Activated CD4-positive, alpha-beta T cell treated with anti-CD3 and anti-CD28 coated beads, Interleukin-2, amount 50 U/mL, for 24 hours (primary cell): ENCODE measurements at places on chromosomes 5 and 9.

- no peak for DNase-seq
Observed at GRCh38 chr5:23703940-23704855, 196.8 kb downstream of the PRDM9 start.

DNA sequence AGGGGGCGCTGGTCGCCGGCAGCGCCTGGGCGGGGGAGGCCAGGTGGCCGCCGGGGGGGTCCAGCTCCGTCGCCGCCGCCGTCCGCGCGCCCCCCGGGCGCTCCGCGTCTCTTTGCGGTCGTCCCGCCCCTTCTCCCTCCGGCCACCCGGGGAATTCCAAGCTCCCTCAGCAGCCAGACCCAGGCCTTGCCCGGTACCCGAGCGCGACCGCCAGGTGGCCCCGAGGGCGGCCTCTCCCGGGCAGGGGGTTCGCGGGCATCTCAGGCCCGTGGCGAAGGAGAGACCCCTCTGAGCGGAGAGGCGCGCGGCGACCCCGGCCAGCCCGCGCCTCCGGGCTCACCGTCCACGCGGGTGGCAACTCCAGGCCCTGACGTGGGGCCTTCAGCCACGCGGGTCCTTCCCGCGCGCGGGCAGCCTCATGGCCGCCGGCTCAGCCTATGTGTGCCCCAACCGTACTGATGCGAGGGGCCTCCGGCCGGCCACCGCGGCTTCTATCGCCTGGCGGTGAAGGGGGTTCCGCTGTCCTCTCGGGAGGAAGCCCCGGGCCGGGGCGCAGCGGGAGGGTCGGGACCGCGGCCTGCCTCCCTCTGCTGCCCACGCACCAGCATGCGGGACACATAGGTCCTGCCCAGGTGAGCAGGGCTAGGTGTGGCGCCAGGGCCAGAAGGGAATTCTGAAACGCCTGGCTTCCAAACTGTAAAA is 529 bp upstream of the NRARP start:
- DNase-seq: no peak

GRCh38 chr9:100492952-100493351 is 20.0 kb downstream of the TMEFF1 start:
- no peak for DNase-seq

GRCh38 chr9:36162211-36162738 is 6.9 kb upstream of the CCIN start:
- DNase-seq: no peak

DNA sequence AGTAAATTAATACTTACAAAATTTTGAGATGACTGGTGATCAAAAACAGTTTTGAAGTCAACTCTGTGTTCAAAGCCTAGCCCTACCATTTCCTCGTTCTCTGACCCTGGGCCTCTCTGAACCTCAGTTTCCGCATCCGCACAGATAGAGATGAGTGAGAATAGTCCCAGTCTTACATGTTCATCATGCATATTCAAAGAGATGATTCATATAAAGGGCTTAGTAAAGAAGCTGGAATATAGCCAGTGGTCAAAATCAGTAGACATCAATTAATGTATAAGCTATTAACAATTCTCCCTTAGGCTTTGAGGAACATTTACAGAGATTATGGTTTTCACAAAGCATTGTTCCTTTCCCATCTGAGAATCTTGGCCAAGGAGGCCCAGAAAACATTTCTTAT is 250.6 kb downstream of the SPOCK1 start:
- DNase-seq: no peak

- DNase-seq: no peak
Observed at GRCh38 chr5:10599113-10599512, 35.2 kb downstream of the ANKRD33B start.

- no peak for DNase-seq
Observed at GRCh38 chr5:146646441-146646840, 130.5 kb upstream of the GPR151 start.

DNA sequence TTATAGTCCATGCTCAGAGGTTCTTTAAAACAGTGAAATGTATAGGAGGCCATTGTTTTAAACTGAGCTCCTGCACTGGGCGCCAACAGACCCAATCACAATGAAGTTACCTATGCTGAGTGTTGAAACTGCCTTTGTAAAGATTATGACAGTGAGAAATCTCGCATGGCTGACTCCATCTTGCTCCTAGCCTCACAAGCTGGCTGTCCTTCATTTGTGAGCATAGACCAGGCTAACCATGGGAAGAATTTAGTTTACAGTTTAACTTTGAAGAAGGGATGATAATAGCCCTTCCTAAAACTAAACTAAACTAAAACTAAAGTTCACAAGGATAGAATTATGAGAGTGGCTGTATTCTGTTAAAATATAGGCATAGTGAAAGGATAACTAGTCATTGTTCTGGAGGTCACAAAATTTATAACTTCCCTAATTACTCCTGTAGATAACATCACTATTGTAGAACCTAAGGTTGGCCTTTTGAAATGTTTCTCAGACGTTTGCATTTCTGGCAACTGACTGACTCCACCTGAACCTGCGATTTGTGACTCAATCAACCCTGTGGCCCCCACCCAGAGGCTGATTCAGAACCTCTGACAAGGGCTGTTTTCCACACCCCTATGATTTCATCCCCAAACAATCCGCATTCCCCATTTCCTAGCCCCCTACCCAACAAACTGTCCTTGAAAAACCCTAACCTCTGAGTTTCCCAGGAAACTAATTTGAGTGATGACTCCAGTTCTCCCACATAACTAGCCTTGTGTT is 59.1 kb downstream of the HMHB1 start:
- DNase-seq: no peak

DNA sequence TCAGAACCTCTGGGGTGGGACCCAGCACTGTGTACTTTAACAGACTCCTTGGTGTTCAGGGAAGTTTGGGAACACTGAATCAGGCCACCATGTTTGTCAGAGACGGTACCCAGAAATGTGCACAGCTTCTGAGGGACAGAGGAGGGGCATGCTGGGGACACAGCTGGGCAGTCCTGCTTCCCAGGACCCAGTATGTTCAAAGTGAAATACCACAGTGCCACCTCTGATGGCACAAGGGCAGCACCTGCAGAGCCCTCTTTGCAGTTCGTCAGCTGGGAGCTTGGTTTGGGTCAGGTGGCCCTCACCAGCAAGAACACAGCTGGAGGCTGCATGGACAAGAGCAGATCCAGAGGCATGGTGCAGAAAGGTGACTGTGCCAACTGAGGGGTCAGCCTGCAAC is 51.2 kb downstream of the NDST1 start:
- no peak for DNase-seq

- DNase-seq: no peak
Observed at GRCh38 chr9:81137976-81138568, 551.3 kb downstream of the TLE1 start.

DNA sequence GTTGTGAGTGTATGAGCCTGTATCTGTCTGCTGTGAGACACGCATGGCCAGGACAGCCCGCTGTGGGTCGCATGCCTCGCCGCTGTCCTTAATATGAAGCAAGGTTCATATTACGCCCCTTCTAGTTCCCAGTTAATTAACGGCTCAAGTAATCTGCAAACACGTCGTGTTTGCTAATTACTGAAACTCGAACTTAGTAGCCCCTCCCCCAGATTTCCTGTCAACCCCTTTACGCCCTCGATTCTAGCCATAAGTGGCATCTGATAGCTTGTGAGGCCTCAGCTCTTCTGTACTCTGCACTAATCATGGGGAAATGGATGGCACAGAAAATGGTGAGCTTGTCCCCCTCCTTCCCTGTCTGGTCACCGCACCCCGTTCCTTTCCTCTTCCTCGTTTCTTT is 116.9 kb upstream of the OTULINL start:
- DNase-seq: no peak

DNA sequence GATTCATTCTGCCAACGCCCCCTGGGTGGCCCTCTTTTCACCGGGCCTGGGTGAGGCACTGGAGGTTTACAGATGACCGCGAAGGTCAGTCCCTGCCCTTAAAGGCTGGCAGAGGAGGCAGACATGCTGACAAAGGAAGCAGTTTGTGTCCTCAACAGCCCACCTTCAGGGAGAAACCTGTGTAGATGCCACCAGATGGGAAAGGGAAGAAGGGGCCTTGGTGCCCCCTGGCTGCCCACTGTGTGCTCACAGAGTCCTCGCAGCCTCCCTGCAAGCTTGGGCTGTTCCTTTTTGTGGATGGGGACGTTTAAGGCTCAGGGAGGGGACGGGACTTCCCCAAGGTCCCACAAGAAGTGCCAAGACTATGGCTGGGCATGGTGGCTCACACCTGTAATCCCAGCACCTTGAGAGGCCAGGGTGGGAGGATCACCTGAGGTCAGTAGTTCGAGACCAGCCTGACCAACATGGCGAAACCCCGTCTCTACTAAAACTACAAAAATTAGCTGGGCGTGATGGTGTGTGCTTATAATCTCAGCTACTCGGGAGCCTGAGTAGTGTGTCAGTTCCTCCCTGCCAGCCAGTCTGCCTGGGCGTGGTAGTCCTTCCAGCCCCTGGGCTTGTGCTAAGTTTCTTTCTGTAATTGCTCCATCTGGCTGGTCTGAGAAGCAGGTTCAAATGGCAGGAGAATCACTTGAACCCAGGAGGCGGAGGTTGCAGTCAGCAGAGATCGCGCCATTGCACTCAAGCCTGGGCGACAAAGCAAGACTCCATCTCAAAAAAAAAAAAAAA is 36.2 kb downstream of the NEK6 start:
- DNase-seq: no peak

GRCh38 chr9:108080285-108080684 is 590.7 kb upstream of the KLF4 start:
- no peak for DNase-seq

- no peak for DNase-seq
Observed at GRCh38 chr5:69043655-69043996, 50.2 kb upstream of the SLC30A5 start.

GRCh38 chr5:11302663-11303062 is 541.6 kb upstream of the DAP start:
- DNase-seq: no peak

- no peak for DNase-seq
Observed at GRCh38 chr5:111627862-111628261, 115.5 kb upstream of the STARD4 start.

DNA sequence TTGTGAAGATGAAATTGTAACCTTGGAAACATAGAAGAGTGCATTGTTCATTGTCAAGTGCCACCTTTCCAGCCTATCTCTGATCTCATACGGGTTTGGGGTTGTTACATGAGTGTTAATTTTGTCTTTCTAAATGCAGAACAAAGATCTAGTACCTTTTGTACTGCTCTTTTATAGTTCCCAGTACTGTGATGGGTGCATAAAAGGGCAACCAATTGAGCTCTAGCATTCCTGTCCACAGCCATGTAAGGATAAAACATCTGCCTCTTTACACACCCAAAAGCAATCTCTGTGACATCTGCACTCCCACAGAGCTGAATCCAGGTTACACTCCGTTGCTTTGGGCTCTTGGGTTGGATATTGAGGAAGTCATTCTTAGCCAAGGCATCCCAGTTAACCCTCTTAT is 255.2 kb downstream of the SGCD start:
- DNase-seq: no peak

GRCh38 chr5:21784487-21784886 is 1068.7 kb downstream of the CDH12 start:
- DNase-seq: no peak

DNA sequence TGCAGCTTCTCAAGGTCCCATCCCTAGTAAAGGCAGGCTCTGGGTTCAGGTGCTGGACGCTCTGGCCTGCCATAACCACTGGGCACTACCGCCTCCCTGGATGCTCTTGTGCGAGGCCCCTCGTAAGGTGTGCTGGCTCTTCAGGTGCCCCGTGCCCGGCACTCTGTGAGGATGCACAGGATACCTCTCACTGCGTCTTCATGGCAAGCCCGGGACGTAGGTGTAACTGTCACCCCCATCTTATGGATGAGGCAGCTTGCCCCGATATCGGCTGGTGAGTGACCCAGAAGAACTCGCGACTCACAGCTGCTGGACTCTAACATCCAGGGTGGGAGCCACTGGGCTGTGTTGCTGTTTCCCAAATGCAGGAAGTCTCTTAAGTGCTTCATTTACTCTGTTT is 79.0 kb downstream of the GTF3C4 start:
- no peak for DNase-seq

- no peak for DNase-seq
Observed at GRCh38 chr5:60842871-60843385, 1.1 kb downstream of the ELOVL7 start.

GRCh38 chr9:97396256-97396655 is 15.6 kb upstream of the TDRD7 start:
- DNase-seq: no peak

GRCh38 chr5:88955403-88955802 is 72.4 kb upstream of the MEF2C start:
- DNase-seq: no peak

DNA sequence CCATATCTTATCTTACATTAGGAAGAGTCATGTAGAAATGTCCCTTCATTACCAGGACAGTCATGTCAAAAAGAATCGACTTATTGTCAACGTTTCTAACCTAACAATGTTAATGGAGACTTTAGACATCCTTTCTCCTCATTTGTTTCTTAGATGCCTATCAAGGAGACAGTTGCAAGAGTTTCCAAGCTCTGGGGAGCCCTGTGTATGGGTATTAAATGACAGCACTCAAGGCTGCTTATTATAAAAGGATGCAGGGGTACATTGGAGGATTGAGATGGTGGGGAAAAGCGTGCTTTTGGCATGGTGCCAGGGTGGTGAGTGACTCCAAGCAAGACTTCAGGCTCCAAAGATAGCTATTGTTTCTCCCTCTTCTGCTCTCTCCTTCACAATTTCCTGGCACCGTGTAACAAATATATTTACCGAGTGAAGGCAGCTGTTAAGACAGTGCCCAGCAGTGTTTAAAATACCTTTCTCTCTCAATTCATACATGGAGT is 461.3 kb upstream of the CLINT1 start:
- DNase-seq: no peak

- DNase-seq: no peak
Observed at GRCh38 chr5:149931992-149932436, 12.6 kb downstream of the PDE6A start.

- DNase-seq: no peak
Observed at GRCh38 chr5:145478651-145479050, 356.5 kb downstream of the PRELID2 start.

GRCh38 chr5:160188141-160189015 is 40.9 kb upstream of the FABP6 start:
- DNase-seq: no peak

DNA sequence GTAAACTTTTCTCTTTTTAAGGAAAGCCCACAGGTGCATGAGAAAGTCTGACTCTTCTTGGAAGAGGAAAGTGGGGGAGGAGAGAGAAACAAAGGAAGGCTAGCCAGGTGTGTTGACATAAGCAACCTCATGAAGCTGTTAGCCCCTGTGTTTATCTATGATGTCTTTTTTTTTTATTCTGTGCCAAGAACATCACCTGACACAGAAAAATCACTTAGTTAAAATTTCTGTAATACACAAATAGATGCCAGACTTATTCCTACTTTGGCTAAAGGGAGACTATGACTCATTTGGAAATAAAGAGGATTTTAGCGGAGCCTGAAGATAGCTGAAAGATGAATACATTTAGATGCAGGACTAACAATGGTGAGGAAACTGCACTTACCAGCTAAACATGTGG is 58.3 kb downstream of the BAAT start:
- DNase-seq: no peak
